Stimulated activated CD8-positive, alpha-beta memory T cell treated with anti-CD3 and anti-CD28 coated beads, Interleukin-4, amount 100 ng/mL, for 1 hour (primary cell): ENCODE measurements at places on chromosomes 1 and 21.

DNA sequence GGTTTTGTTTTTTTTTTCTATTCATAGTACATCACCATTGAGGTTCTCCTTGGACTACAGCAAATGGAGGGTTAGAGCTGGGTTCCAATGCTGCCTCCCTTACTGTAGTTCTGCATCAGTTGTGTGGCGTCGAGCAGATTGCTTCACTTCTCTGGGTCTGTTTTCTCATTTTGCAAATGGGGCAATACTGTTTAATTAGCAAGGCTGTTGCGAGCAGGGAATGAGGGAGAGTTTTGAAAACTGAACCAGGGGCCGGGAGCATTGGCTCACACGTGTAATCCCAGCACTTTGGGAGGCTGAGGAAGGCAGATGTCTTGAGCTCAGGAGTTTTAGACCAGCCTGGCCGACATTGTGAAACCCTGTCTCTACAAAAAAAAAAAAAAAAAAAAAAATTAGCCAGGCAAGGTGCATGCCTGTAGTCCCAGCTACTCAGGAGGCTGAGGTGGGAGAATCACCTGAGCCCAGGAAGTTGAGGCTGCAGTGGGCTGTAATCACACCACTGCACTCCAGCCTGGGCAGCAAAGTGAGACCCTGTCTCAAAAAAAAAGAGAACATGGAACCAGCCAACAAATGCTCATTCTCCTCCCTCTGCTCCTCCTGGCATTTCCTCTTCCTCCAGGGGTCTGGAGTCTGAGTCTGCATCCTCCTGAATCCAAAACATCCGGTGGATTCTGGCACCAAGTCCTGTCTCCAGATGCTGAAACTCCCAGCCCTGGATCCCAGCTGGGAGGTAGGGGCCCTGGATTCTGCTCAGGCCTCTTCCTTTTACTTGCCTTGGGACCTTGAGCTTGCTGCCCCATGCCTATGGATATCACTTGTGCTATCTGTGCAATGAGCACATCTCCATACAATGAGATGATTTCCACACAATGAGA is 3.7 kb upstream of the PLOD1 start:
- DNase-seq, result no peak

GRCh38 chr1:183739082-183739481 is 65.8 kb upstream of the RGL1 start:
- DNase-seq, result no peak

- no peak for DNase-seq
Observed at GRCh38 chr1:169383449-169383848, 15.5 kb downstream of the BLZF1 start.

GRCh38 chr1:246091477-246091876 is 415.6 kb downstream of the SMYD3 start:
- DNase-seq, result no peak
